ENCODE measurements at places on chromosomes 3 and 15. TPM values are rescaled to one million over a fixed set of nuclear protein-coding genes. Genes with fewer than 3 reads are reported as not detected.

MUC4 gene
- total RNA-seq, result 4.6 TPM

TUSC7 gene
- total RNA-seq, result not detected

CELSR3 gene
- total RNA-seq, result 0.76 TPM

FBXO40 gene
- total RNA-seq, result not detected

NEDD4 gene
- total RNA-seq, result 8.4 TPM

MAPKAPK3 gene
- total RNA-seq, result 30.2 TPM

HIGD2B gene
- not detected for total RNA-seq

UROC1 gene
- total RNA-seq, result not detected

ARRDC4 gene
- 28.1 TPM for total RNA-seq

HMCES gene
- 36.8 TPM for total RNA-seq

NEK10 gene
- total RNA-seq, result 0.29 TPM

CATSPER2 gene
- total RNA-seq, result 7.0 TPM

IL17RB gene
- 5.2 TPM for total RNA-seq

ALG1L2 gene
- total RNA-seq, result 2.1 TPM

NOX5 gene
- not detected for total RNA-seq

SLC33A1 gene
- total RNA-seq, result 19.0 TPM

SNX22 gene
- total RNA-seq, result 18.6 TPM

PARP6 gene
- total RNA-seq, result 84.8 TPM

ARPIN gene
- 56.6 TPM for total RNA-seq

All from upper lobe of left lung (tissue), 6 donors.